ENCODE measurements at places on chromosomes 7 and 10.

DNA sequence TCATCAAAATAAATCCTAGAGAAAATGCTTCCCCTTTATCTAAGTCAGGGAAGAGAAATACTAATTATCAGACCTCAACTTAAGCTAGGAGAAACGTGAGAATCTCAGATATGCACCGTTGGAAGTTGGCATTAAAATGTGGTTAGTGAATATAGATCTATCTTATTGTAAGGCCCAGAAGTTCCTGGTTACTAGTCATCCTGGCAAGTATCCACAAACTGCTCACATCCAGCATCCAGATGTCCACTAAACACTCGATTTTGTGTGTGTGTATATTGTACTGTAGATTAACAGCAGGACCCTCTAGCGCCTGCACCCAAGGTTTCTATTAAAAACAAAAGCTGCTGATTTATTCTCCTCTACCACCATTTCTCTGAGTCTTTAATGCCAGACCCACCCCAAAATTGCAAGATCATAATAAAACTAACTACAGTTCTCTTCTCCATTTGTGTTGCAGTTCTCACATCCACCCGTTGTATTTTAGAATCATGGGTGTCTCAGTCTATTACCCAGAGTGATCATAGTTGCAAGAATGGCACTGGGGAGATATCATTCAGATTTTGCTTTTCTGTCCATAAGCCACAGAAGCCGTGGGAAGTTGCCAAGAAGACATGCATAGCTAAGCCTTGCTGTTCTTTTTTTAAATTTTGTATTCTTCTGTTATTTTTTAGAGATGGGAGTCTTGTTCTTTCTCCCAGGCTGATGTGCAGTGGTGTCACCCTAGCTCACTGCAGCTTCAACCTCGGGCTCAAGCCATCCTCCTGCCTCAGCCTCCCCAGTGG is 165.4 kb downstream of the KIAA1217 start:
- DNase-seq: no peak

- DNase-seq: no peak
These were observed 104.1 kb downstream of the LHPP start for GRCh38 chr10:124565565-124566221.

- DNase-seq: no peak
These were observed 47.9 kb downstream of the FHIP2A start for GRCh38 chr10:114869520-114869892.

DNA sequence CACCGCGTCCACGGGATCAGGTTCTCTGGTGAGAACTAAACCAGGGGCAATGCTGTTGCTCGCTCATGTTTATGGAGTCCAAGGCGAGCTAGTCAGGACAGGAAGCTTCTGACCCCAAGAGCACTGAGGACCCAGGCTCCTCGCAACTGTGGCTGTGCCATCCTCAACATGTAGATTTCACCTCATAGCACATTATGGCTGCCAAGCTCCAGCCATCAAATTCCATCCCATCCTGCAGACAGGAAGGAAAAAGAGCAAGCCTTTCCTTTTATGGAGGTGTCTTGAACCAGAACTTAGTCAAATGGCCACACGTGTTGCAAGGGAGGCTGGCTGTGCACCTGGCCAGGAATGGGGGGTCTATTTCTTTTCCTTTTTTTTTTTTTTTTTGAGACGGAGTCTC is 16.1 kb upstream of the NKX6-2 start:
- no peak for DNase-seq

- DNase-seq: no peak
These were observed 29.0 kb downstream of the PDGFA start for GRCh38 chr7:490461-491291.

GRCh38 chr10:52599551-52600200 is 172.9 kb downstream of the MBL2 start:
- DNase-seq: no peak

DNA sequence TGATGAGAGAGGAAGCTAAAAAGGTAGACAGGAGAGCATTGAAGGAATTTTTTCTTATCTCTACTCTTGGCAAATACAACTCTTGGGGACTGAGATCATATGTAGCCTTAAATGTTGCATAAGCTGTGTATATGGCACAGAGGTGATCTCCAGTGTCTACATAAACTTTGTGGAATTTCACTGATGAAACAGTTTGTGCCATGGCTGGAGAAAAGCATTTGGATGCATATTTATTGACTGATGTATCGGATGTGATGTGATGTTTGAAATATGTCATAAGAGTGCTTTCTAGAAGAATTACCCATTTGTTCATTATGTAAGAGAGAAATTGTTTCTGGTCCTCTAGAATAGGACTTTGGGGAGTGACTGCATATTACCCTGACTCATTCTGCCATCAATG is 244.9 kb upstream of the LRRTM3 start:
- DNase-seq: no peak

GRCh38 chr10:111506266-111507034 is 429.6 kb downstream of the ADRA2A start:
- no peak for DNase-seq

DNA sequence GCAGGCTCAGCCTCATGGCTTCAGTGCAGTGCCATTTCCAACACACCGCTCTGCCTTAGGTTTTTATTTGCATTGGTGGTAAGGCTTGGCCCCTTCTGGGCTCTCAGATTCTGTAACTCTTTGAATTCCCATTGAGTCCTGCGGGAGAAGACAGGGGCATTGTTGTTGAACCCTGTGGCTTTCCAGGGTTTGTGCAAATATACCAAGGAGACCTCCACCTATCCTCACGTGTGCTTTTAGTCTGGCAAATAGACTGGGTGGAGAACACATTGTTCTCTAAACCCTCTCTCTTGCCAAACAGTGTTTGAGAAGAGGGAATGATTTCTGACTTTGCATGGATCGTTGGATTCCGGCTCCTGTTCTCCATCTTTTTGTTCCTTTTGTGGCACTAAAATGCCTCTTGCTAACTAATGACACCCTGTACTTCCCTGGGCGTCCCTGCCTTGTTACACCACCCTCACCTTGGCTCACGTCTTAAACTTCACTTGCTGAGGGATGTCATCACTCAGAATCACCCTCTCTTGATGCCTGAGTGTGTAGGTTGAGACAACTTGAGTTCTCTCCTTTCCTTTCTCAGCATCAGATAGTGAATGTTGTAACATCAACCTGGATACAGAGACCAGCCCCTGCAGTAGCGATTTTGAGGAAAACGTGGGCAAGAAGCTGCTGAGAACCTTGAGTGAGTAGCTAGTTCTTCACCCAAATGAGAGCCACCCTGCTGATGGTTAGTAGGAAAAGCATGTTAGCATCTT is 40.5 kb downstream of the GOT1 start:
- no peak for DNase-seq

- no peak for DNase-seq
These were observed 99.1 kb upstream of the JCAD start for GRCh38 chr10:30158325-30158960.

GRCh38 chr10:27792216-27792615 is 46.6 kb upstream of the MKX start:
- no peak for DNase-seq

DNA sequence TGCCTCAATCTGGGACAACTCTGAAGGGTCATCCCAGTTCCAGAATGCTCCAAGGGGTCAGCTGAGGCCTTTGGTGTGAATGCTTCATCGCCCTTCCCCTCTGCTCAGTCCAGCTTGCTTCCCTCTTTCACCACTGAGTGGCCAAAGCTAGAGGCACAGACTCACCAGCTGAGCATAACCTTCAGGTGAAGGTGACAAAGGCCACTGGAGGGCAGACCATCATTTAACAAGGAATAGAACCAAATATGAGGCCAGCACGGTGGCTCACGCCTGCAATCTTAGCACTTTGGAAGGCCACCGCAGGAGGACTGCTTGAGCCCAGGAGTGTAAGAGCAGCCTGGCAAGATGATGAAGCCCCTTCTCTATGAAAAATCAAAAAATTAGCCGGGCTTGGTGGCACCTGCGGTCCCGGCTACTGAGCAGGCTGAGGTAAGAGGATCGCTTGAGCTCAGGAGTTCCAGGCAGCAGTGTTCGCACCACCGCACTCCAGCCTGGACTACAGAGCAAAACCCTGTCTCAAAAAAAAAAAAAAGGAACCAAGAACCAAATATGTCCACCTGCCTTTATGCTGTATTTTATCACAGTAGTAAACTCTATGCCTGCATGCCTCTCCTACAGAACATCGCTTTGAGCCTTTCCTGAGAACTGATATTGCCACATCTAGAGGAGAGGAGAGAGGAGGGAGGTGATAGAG is 13.4 kb downstream of the PRKAG2 start:
- no peak for DNase-seq

DNA sequence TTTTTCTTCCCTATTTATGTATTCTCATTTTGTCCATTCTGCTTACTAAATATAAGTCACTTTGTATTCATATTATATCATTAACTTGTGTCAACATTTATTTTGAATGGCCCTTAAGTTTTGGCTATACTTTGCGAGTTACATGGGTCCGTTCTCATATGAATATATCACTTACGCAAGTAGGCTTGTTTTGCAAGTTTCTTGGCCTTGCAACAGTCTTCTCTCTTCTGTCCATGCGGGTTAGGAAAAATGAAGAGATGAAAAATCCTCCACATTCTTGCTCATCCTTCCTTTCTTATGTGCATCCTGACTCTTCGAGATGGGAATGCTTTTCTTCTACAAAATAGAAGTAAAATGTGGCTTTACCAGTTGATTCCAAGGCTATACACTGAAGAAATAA is 82.8 kb downstream of the GPR158 start:
- DNase-seq: no peak

DNA sequence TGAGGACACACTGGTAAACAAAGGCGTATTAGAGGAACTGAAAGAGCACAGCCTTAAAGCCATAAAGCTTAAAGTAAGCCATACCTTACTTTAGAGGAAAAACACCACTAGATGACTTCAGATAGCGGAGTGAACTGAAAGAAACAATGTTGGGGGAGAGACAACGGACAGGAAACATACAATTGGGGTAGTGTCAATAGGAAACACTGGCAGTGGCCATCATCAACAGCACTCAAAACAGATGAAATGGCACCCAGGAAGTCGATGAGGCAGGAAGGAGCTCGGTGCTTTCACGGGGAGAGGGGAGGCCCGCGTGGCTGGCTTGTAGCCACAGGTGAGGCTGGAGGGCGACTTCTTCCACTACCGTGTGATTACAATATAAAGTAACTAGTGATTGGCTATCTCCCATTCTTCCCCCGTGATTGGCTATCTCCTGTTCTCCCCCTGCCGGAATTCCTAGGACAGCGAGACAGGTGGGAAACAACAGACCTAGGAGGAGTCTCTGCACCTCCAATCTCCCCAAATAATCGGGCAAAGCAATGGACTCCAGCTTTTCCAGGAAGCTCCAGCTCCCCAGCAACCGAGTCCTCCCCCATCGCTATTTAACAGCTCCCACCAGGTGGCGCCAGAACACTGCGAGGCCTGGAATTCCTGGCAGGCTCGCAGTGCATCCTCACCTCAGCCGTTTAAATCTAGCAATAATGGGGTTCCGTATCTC is 2.4 kb upstream of the TAS2R38 start:
- DNase-seq: peak; percentile 53

DNA sequence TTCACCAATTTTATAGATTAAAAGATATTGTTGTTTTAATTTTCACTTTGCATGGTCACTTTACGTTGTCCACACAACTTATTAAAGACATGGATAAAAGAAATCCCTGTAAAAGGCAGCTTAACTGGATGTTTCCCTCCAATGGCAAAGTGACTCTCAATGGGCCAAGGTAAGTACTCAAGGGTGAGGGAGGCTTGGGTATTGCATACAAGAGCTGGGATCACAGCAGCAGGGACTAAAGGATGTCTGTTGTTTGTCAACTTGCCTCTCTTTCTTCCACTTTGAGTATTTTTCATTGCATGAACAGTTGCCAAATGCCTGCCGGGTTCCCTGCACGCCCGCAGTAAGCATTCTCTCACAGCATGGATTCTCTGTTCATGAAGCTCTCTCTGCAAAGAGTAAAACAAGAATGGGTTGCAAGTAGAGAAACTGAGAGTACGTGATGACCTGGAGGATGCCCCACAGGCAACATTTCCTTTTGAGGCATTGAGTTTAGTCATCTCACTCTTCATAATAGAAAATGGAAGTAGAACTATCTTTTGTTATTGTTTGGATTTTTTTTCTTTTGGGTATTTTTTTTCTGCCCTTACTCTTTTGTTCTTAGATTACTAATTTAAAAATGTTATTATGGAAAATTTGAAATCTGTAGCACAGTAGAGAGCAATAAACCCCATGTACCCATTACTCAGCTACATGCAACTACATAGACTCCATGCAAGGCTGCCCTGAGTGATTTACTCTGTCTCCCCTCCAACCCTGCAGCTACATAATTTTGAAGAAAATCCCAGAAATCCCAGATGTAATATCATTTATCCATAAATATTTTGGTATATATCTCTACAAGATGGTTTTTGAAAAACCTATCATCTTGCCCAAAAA is 26.3 kb downstream of the GPR141 start:
- no peak for DNase-seq

GRCh38 chr10:69179089-69179742 is 818 bp upstream of the SUPV3L1 start:
- DNase-seq: no peak

- no peak for DNase-seq
These were observed 140.7 kb downstream of the PAXIP1 start for GRCh38 chr7:154862153-154862791.

DNA sequence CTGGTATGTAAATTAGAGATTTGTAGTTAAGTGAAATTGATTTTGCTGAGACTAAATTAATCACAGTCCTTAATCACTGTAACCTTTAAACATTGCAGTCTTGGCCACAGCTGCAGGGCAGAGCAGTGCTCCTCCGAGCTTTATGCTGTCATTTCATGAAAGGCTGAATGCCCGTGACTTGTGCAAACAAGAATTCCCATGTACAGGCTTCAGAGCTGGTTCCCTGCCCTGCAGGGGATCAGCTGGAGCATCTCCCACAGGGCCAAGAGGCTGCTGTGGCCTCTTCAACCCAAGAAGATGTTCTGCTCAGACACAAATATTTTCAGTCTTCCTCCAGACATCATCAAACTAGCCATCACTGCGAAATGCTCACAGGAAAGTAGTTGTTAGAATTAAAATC is 419.1 kb downstream of the AUTS2 start:
- no peak for DNase-seq

DNA sequence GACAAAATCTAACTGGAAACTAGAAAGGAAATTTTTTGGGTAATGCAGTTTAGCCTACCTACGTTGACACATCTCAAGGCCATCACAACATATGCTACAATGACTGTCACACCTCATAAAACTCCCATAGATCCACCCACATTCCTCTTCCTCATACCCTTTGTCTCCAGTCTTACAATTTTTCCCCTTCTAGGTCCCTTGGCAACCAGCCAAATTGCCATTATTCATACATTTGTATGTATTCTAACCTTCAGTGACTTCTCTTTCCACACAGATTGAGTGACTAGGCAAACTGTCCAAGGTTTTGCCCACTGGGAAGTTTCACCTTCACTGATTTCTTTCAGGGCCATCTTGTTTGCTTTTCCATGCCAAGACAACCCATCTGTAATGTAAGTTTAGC is 100.5 kb upstream of the TPK1 start:
- no peak for DNase-seq

DNA sequence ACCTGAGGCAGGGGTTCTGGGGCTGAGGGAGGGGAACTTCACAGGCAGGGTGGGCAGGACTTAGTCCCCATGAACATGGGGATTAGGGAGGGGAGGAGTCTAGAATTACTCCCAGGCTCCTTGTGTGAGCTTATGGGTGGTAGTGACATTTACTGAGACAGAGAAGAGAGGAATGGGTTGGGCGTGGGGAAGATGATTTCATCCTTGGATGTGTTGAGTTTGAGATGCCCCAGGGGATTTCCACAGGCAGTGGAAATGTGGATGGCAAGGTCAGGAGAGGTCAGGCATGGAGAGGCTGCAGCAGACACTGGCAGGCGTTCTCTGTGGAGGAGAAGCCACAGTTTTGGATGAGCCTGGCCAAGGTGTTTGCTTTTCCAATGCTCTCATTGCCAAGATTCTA is 26.4 kb upstream of the GSDME start:
- DNase-seq: no peak
